Mesenteric fat pad (tissue), 1 donor: ENCODE measurements at places on chromosomes 16 and 17. TPM values are rescaled to one million over a fixed set of nuclear protein-coding genes. Genes with fewer than 3 reads are reported as not detected.

SLC6A2 gene
- 0.64 TPM for total RNA-seq

CFAP97D1 gene
- total RNA-seq: not detected

CNTNAP4 gene
- 0.22 TPM for total RNA-seq

CBFA2T3 gene
- 8.5 TPM for total RNA-seq

OTOP3 gene
- not detected for total RNA-seq

CD79B gene
- total RNA-seq: 4.3 TPM

OR4D1 gene
- total RNA-seq: not detected
